ENCODE measurements at places on chromosomes 3 and 15. TPM values are rescaled to one million over a fixed set of nuclear protein-coding genes. Genes with fewer than 3 reads are reported as not detected.

Gene NRROS
- polyA plus RNA-seq: 0.11 TPM

Gene DLEC1
- polyA plus RNA-seq: 0.06 TPM

Gene RHCG
- not detected for polyA plus RNA-seq

Gene RGMA
- polyA plus RNA-seq: 0.36 TPM

Gene ITIH4
- polyA plus RNA-seq: 0.63 TPM

Gene DZIP1L
- polyA plus RNA-seq: 5.7 TPM

Gene DCP1A
- polyA plus RNA-seq: 27.0 TPM

Gene LYSMD4
- 3.2 TPM for polyA plus RNA-seq

All from AG04450 (cell line).